ENCODE measurements at places on chromosomes 7 and 10.

DNA sequence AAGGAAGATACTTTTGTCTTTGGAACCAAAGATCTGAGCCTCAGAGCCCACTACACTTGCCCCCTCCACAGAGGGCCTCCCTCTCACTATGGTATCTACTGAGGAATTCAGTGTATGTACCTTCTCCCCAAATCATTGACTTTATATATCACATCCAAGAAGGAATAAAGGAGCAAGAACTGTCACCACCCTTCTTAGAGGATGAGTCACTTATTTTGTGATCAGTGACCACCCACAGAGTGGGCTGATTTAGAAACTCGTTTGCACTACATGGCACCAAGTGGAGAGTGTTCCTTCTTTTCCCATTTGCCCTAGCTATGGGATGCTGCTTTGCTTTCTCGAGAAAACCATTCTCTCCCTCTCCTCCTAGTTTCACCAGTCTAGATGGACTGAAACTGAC lies 5.7 kb downstream of the TMEM243 start:
- DNase-seq = no peak

GRCh38 chr10:69866688-69867461 lies 65.2 kb downstream of the COL13A1 start:
- no peak for DNase-seq

DNA sequence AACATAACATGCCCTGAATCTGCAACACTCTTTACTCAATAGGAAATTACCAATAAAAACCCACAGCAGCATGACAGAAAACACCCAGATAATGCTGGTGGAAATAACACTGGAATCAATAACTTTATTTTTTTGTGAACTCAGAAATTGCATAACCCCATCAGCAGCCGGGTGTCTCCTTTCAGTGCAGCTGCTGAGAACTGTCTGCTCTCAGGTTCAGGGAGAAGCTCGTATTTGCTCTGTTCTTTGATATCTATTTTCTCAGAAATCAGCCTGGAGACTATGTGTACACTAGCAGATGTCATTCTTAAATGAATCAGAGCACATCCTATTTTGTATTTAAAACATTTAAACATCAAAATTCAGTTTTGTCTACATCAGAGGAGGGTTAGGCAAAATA lies 506.0 kb downstream of the POM121L12 start:
- no peak for DNase-seq

- DNase-seq = no peak
Measured at GRCh38 chr10:71203716-71204115, 8.7 kb upstream of the UNC5B start.

DNA sequence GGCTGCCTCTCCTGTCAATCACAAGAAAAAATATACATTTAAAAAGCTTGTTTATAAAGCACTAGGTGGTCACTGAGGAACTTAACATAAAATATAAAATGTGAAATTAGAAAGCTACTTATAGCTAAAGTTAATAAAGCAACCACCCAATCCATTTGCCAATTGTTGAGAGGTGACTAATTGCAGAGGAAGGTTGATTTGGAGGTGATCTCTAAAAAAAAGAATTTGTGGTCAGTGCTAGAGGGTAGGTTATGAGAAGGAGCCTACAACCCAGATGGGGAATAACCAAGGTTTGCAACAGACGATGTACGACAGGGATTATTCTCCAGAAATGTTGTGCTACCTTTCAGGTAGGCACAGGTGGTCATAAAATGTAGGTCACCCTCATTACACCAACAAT lies 444.2 kb upstream of the C7orf33 start:
- DNase-seq = no peak

DNA sequence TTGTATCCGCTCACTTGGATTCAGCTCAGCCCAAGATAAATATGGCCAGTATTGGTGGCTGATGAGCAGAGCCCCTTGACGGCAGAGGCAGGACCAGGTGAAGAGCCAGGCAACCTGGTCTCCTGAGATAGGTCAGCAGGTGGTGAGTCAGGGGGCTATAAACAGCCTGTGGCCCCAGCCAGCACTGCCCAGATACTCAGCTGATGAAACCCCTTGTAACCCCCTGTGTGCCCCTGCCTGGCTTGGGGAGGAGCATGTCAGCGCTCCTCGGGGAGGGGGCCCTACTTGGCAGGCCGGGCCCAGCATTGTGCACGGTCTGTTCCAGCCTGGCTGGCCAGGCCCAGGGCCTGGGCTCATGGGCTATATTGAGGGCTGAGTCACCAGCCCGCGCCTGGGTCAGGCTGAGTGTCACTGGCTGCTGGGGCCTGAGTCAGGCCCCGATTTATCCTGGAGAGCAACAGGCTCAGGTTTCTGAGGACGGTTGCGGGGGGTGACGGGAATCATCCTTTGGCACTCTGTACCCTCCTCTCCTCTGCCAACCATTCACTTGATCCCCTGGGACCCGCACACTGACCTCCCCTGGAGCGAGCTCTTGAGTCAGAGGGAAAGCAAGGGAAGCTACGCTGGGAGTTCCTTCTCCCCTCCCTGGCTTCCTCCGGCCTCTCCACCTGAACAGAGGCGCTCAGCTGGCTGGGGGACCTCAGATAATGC lies 2.8 kb upstream of the FLNC start:
- DNase-seq = no peak

- no peak for DNase-seq
Measured at GRCh38 chr10:48215486-48216203, 58.9 kb downstream of the FRMPD2 start.

Measured in activated T-helper 9 cell treated with anti-CD3 and anti-CD28 coated beads, Interleukin-2, amount 50 U/mL, for 16 hours (primary cell).